NCI-H1417 treated with DMSO at 0.1 percent for 48 hours (cell line): ENCODE measurements at places on chromosomes 4 and X.

DNA sequence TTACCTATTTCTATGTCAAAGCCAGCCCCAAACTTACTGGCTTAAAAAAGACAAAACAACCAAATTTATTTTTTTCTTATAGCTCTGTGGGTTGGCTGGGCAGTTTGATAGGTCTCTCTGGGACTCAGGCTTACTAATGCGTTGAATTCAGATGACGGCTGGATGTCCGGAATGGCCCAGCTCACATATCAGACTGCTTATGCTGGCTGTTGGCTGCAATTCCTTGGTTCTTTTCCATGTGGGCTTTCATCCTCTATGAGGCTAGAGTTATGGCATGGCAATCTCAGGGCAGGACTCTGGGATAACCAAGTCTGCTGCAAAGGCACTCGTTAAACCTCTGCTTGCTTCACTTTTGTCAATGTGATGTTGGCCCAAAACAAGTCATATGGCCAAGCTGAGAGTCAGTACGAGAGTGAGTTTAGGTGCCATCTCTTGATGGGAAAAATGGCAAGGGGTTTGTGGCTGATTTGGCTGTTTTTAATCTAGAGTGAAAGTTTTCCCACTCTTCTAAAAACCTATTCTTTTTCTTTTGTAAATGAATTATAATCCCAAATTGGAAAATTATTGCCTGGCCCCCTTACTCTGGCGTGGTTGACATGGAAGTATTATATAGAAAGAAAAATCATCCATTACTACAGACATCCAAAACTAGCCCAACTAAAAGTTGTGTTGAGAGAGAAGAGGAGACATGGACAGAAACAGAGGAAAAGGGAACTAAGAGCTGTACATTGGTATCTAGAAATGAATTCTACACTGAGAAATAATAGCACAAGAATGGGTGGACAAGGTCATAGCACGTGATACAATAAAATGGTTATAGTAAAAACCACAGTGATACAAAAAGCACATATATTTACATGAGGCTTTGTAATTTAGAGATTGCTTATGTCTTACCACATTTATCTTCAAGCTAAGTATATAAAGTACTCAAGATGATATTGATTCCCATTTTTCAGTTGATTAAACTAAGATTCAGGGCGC, 6.6 kb downstream of the PRIMPOL start:
- DNase-seq = no peak

- DNase-seq = no peak
These were observed 1457.2 kb upstream of the PCDH7 start for GRCh38 chr4:29262986-29263385.

DNA sequence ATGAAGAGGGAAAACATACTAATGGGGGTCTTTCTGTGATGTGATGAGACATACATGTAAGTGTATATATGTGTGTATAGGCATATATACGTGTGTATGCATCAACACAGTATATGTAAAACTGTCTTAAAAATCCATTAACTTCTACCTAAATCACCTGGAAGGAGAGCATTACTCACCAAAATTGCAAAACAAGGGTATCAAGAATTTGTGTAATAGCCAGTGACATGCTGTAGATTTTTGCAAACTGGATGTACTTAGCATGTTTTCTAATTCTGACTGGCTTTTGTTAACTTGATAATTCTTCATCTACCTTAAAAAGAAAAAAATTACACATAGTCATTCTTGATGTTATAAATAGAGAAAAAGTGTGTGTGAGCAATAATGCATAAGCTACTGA, 104.7 kb downstream of the PRRG1 start:
- no peak for DNase-seq

DNA sequence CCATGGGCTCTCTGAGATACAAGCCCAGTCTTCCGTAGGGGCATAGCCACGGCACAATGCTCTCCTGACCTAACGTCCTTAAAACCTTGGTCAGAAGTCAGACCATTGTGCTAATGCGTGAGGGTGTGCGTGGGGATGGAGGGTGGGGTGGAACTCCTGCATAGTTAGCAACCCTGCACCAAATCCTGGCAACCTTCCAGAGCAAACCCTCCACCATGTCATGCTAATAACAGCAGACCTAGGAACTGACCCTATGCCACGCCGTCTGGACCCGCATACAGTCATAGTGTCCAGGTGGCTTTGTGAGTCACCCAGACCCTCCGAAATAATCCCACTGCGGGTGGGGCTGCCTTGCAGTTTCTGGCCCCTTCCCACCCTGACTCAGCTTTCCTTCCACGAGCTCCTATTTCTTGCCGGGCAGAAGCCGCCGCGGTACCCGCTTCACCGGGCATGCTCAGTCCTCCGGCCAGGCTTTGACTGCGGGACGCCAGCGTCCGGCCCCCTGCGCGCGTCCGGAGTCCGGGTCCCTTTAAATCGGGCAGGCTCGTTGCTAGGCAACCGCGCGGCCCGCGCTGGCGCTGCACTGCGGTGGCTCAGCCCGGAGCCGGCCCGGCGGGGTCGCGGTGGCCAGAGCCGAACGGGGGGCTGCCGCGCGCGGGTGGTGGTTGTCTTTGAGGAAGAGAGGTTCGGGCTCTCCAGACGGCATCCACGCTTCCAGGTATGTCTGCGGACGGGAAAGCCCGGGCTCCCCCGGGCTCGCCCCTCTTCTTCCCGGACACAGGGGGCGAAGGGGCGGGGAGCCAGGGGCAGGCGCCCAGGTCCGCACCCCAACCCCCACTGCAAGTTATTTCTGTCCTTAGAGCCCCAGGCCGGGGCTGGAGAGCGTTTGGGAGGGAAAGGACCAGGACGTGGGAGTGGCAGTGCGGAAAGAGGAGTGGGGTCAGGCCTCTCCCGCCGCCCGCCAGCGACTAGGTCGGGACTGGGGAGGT, at the start of gene CCDC160:
CCDC160 (plus strand) TSS at position 557 of the 989 bp plus-strand sequence. CDS start 7,619 bp downstream, outside the sequence.
- no peak for DNase-seq

- DNase-seq = no peak
These were observed 18.4 kb upstream of the OGT start for GRCh38 chrX:71514367-71515037.

DNA sequence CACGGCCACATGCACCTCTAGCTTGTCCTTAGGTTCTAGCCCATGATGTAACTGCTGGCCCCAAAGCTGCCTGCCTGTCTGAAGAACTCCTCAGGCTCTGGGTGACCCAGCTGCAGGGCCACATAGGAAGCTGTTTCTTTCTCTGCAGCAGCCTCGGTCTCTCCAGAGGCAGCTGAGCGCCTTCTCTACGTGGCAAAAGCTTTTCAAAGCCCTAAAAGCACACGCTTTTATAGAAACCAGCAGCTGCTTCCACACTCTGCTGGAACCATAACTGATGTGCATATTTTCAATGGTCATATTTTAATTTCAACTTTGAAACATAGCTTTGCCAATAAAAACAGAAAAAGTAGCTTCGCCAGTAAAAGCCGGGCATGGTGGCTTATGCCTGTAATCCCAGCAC, 37.4 kb downstream of the FAM53A start:
- DNase-seq = no peak

DNA sequence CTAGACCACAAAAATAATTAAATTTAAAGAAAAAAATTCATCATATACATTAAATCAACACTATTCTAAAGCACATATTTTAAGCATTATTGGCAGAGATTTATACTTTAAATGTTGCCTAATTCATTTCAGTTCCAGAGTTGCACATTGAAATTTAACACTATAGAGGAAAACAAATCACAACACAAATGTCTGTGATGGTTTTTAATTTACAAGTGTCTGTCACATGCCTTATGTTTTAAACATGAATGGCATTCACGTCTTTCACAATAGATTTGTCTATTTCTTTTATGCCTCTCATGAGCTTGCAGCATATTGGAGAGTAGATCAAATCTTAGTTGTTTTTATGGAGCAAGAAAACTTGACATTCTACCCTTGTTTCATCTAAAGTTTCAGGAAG, 811.3 kb downstream of the NLGN4X start:
- DNase-seq = no peak

DNA sequence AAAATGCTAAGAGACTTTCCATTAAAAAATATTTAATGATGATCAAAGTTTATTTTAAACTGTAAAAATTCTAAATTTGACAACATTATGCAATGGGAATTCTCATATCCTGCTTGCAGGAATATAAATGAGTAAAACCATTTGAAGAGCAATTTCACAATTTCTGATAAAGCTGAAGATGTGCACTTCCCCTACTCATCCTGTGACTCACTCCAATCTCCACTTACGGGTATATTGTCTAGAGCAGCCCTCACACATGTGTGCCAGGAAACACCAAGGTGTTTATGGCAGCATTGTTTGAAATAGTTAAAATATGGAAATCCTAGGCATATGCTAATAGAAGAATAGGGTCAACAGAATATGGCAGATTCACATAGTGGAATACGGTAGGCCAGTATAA, 158.4 kb downstream of the PDHA2 start:
- no peak for DNase-seq

- no peak for DNase-seq
These were observed 17.7 kb downstream of the MRFAP1 start for GRCh38 chr4:6658209-6658595.

GRCh38 chr4:41320278-41320677, 63.5 kb downstream of the UCHL1 start:
- DNase-seq = no peak

DNA sequence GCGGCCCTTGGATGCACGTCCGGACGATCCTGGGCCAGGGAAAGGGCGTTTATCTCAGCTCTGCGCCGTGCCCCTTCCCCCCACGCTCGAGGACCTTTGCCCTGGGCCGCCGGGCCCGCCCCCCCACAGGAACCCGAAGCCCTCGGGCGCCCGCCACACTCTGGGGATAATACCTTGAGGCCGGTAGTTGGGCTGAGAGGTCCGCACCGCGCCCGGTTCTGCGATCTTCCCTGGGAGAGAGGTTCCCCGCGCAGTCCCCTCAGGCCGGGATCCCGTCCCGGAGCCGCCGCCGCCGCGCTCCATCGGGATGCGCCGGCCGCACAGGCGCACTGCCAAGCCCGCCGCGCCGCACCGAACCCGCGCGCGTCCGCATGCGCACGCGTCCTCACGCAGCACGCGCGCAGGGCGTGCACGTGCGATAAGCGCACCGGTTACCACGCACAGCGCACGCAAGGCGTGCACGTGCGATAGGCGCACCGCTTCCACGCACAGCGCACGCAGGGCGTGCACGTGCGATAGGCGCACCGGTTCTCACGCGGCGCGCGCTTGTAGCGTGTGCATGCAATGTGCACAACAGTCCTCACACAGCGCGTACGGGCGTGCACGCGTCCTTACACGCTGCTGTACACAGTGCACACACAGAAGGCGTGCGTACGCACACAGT, at the start of gene MAP7D2:
MAP7D2 (minus strand) TSS at position 331 of the 664 bp plus-strand sequence; CDS start at position 303, 28 bp downstream.
- DNase-seq = no peak

GRCh38 chr4:138927072-138927471, 88.5 kb upstream of the NOCT start:
- DNase-seq = no peak

DNA sequence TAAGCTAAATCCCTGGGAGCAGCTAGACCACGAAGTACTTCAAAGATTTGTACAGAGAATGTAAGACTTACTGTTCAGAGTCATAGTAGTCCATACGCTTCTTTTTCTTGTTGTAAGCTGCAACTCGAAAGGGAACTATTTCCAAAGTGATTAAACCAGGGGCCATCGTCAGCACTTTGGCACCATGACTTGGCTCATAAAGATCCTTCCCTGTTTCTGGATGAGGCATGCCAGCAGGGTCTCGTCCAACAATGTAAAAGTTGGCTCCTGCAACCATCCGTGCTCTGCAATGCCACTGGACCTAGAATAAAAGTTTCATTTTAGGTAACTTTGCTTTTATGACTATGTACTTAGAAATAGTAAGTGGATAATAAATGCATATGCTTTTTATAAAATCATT, 88.5 kb downstream of the PAPSS1 start:
- DNase-seq = no peak

DNA sequence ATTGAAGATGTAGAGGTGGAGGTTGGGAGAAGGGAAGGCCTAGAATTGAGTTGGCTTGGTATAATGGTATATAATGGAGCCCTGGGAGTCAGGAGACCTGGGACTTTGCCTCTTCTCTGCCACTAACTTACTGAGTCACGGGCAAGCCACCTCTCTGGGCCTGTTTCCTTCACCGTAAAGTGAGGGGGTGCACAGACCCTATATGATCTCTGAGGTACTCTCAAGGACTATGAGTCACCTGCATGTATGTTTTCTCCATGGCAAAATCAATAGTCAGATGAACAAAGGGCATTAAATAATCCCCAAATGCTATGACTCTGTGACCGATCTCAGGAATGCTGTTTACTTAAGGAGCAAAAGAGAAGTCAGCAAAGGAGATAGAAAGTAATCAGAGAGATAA, 5.1 kb downstream of the P2RY4 start:
- no peak for DNase-seq

- no peak for DNase-seq
These were observed 76.1 kb downstream of the SORBS2 start for GRCh38 chr4:185735866-185736400.

GRCh38 chr4:109375778-109376414, 57.7 kb upstream of the SEC24B start:
- DNase-seq = no peak

GRCh38 chr4:36128689-36129088, 115.6 kb downstream of the ARAP2 start:
- DNase-seq = no peak

GRCh38 chr4:14841801-14842768, 160.2 kb upstream of the CPEB2 start:
- no peak for DNase-seq

GRCh38 chr4:34187056-34187455, 2057.3 kb downstream of the ARAP2 start:
- DNase-seq = no peak

- no peak for DNase-seq
These were observed 82.3 kb downstream of the MAGEE1 start for GRCh38 chrX:76509775-76510174.

- peak; percentile 8 for DNase-seq
These were observed 52.1 kb downstream of the CT47B1 start for GRCh38 chrX:120823556-120823955.

DNA sequence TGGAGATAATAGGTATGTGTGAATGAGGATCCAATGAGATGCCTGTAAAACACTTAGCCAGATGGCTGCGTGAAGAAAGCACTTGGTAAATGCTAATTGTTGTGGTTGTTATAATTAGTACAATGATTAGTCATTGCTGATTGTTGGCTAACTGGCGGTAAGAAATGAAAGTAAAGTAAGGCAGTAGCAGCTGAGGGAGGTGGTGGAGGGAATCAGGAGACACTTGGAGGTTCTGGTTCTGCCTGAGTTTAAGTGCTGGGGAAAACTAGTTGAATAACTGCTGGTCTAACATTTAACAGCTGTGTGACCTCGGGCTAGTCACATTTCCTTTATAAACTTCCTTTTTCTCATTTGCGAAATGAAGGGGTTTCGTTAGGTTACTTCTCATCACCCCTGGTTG, 30.9 kb downstream of the CD38 start:
- no peak for DNase-seq

DNA sequence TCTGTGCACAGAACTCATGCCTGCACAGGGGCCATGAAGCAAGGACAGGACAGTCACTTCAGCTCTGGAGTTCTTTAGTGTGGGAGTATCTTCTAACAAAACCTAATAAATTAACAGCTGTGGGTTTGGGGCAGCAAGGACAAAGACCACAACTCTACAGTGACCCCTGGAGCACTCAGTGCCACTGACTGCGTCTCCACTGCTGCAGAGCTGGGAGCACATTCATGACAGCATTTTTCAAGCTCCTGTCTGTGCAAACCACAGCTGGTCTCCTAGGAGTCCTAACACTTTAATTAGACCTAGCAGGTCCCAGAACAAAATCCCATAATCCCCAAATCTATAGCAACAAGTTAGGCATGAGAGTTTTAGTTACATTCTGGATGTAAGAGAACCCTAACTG, 76.5 kb downstream of the RTL9 start:
- DNase-seq = no peak

GRCh38 chr4:15444879-15445547, 17.2 kb downstream of the C1QTNF7 start:
- no peak for DNase-seq

- DNase-seq = no peak
These were observed 13.1 kb downstream of the FNIP2 start for GRCh38 chr4:158781963-158782362.
